ENCODE measurements at places on chromosomes 1 and 21.

- DNase-seq = no peak
Observed at GRCh38 chr1:87314091-87314490, 14.6 kb upstream of the LMO4 start.

DNA sequence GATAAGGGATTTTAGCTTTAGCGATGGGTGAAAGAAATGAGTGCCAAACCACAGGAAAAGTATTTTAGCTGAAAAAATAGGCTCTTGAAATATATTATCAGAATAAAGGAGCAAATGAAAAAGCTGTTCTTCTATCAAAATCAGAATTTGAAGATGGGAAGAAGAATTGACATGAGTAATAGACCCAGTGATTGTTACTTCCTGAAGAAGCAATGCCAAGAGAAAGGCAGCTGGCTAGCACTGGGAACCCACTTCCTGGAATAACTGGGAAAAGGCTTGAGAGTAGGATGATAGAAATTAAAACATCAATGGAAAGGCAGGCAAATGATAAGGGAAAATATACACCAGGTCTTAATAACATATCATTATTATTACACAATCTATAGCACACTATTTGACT is 29.9 kb upstream of the LYPLAL1 start:
- no peak for DNase-seq

DNA sequence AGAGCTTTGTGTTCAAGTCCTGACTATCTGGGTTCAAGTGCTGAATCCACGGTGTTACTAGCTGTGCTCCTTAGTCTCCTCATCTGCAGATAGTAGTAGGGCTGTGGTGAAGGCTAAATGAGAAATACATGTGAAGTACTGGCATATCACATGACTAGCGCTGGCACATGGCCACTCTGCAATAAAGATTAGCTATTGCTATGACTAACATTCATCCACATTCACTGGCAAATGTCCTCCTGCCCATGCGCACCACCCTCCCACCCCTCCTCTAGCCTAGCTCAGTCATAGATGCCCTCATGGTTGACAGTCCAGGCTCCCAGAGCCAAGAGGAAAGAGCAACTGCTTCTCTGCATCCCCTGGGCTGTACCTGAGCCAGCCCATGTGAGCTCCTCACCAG is 8.5 kb upstream of the COL8A2 start:
- DNase-seq = no peak

DNA sequence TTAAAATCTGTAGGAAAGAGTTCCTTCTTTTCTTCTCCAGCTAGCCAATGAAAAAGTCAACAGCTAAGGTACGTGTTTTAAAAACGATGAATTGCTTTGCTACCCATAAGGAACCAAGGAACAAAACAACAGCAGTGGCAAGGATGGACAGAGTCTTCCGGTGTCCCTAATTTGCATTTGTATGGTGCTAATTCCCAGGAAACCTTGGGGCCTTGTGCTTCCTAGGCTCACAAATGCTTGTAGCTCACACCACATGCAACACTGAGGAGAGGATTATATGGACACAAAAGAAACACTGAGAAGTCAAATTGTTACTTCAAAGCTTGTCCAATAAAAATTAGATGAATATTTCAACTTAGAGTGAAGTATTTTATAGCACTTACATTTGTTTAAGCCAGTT is 1.8 kb upstream of the PGBD5 start:
- no peak for DNase-seq

DNA sequence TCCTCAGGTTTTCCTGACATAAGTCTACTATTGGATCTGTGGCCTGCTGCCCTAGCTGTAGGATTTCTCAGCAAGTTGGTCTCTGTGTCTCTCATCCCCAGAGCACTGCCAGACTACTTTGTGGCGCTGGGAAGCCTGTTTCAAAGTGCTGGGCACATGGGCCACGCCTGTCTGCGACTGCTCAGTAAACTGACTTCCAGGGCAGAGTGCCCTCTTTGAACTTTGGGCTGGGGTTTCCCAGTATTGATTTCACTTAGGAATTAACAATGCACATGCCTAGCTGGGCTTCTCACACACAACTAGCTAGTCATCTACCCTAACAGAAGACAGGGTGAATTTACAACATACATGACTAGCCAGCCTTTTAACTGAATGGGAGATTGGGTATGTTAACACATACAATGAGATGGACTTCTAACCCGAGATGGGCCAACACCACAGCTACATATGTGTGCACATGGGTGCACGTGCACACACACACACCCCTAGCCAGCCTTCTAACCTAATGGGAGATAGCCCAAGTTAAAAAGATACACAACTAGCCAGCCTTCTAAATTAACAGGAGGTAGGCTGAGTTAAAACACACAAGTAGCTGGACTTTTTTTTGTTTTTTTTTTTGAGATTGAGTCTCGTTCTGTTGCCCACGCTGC is 6.9 kb upstream of the TRIM17 start:
- DNase-seq = no peak

GRCh38 chr1:206575165-206575893 is 36.9 kb downstream of the EIF2D start:
- DNase-seq = no peak

GRCh38 chr21:14766241-14766640 is 220.1 kb upstream of the SAMSN1 start:
- no peak for DNase-seq

DNA sequence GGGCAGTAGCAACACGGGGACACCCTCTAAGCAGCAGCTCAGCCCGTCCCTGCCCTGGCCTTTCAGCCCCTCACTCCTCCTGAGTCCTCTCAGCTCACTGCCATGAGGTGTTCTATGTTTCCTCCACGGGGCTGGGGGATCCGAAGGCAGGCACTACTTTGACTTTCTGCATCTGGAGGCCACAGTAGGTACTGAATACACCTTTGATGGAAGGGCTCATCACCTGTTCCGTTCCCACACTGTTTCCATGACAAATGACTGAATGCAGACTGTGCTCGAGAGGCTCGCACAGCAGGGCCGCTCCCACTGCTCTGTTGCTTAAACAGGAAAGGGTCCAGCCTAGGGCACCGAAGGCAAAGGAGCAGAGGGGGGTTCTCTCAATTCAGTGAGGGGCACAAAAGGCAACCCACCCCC is 77.6 kb upstream of the DNAH14 start:
- DNase-seq = no peak

- no peak for DNase-seq
Observed at GRCh38 chr1:18197299-18197698, 89.7 kb downstream of the IGSF21 start.

- no peak for DNase-seq
Observed at GRCh38 chr1:111743679-111744101, 4.5 kb upstream of the INKA2 start.

GRCh38 chr21:39386194-39386593 is 37.3 kb upstream of the HMGN1 start:
- DNase-seq = no peak

DNA sequence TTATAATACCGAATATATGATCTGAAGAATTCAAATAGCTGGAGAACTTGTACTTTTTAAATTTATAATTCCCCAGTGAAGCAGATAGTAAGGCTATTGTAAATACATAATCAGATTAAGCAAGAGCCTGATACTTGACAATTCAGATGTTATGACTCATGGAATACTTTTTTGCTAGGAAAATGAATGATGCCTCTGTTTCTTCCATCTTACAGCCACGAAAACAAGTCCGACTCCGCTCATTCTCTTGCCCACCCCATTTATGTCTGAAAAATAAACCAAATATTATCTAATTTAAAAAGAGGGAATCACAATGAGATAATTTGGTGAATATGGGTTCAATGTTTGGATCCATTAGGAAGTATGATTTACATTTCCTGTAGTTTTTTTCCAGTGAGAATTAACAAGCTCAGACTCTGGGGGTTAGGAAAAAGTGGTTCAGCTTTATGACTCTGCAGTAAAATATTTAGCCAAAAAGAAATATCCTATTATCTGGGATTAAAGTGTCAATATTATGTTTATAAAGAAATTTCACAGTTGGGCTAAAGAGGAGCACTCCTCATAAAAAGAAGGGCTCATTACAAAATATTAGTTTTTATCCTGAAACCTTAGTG is 50.4 kb upstream of the DAB1 start:
- DNase-seq = no peak

DNA sequence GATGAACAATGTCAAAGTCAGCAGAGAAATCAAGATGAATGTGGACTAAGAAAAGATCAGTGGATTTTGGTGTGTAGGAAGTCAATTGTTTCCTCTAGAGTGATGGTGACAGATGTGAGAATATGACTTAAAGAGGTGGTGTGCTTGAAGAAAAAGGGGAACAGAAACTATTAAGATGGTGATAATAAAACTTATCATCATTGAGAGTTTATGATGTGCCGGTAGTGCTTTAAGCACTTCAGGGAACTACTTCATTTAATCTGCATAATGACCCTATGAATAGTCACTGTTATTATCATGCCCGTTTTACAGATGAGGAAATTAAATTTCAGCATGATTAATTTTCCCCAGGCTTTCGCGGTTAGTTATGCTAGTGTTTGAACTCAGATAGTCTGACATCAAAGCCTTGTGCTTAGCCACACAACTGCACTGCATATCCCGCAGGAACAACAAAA is 246.9 kb upstream of the LRRC7 start:
- no peak for DNase-seq

- no peak for DNase-seq
Observed at GRCh38 chr21:39004634-39005501, 178.4 kb downstream of the PSMG1 start.

DNA sequence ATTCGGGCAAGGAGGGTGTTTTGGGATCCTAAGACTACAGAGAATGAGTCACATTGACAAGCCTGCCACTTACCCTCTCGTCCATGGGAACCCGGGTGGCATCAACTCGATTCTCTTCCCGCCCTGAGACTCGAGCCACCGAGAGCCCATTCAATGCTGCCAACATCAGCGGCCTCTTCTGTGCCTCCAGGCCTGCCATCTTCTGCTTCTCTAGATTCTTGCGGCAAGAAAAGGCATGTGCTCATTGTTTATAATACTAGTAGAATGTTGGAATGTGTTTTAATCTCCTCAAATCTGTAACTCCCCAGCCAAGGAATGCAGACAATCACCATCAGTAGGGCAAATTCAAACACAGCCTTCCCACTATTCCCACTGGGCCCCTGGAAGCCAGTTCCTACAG is 96.9 kb downstream of the SMYD2 start:
- no peak for DNase-seq

- DNase-seq = no peak
Observed at GRCh38 chr1:153347856-153348255, 785 bp downstream of the PGLYRP4 start.

DNA sequence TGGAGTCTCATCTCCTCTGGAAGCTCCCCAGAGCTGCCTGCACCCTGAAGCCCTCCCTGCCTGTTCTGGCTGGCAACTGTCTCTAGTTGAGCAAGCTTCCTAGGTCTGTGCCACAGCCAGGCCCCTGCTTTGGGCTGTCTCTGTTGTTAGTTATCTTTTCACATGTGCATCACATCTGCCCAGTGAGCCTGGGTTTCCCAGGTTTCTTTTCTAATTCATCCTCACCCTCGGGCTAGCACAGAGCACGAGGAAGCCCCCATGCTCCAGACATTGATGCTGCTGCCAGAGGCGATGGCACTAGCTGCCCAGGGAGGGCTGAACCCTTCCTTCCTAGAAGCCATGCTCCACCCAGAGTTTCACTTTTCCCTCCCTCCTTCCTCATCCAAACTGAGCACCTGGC is 27.2 kb downstream of the RASSF5 start:
- no peak for DNase-seq

DNA sequence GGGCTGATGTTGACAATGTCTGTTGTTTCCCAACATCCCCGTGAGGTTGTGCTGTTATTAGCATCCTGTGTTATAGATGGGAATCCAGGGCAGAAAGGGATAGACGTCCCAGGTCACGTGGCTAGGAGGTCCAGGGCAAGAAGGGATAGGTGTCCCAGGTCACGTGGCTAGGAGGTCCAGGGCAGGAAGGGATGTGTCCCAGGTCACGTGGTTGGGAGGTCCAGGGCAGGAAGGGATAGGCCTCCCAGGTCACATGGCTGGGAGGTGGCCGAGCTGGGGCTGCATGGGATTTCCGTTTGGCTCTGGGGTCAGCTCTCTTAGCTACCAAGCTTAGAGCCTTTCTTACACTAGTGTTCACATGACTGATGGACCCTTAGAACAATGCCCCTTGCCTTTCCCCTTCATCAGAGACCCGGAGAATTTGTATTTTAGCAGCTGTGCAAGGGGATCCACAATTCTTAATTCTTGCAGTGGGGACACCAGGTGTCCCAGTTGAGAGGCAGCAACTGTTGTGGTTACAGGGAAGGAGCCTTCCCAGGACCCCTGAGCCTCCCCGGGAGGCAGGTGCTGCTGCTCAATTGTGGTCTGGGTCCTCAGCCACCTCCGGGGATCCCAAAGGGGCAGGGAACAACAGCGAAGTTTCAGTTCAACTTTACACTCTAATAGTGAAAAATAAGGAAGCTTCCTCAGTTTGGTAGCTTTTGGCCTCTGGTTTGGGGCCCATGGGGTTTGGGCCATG is 69.2 kb downstream of the UMODL1 start:
- DNase-seq = no peak

GRCh38 chr1:221263831-221264767 is 384.9 kb downstream of the HLX start:
- DNase-seq = no peak

DNA sequence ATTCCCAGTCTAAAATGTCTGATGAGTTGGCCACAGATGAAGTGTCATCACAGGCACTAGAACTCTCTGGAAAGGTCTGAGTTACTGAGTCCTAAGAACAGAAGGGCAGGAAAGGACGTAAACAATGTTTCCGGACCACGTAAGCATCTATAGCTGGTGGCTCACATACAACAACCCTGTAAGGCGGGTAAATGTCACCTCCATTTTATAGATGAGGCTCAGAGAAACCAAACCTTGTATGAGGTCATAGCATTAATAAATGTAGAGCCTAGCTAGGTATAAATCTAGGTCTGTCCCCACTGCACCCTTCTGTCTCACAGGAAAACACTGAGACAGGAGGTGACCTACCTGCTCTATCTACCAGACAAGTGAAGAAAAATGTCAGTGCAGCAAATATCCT is 86.6 kb downstream of the CSMD2 start:
- DNase-seq = no peak

DNA sequence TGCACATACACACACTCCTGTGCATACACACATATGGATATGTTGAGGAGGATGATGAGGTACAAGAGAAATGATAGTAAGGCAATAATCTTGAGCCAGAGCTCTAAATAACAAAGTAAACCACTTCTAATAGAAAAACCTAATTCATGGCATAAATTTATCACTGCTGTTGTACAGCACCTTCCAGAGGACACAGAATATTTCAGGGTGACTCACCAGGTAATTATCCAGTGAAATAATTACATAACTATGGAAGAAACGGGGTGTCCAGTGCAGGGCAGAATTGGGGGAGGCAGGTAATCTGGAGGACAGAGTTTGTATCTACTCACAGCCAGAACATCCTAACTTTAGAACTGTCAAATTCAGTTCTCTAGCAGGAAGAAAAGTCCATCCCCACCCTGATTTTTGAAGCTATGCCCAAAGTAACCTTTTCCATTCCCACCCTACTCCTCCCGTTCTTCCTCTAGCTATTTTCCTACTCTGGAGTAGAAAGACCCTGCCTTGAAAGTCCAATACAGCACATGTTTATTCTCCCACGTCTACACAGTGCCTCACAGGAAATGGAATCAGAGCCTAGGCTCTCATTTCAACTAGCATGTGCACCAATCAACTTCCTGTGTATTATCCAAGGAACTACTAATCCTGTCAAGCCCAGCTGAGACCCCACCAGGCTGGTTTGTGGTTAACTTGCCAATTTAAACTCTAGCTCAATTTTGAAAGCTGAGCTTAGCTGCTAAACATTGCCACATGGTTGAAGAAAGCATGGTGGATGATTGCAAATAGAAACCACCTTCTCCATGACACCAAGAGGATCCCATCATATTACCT is 96.6 kb downstream of the PTPN14 start:
- no peak for DNase-seq
